Neural crest cell (in vitro differentiated cells): ENCODE measurements at places on chromosomes 7 and 10. TPM values are rescaled to one million over a fixed set of nuclear protein-coding genes. Genes with fewer than 3 reads are reported as not detected.

GRCh38 chr7:11538751-11539299 is 293.2 kb downstream of the THSD7A start:
- H3K36me3 ChIP-seq, result peaks cover 12% of the 10 kb centered on the region
- H3K27ac ChIP-seq, result peak overlapping the region; percentile 14
- H3K4me3 ChIP-seq, result no peak overlapping the region
- no peaks in the 10 kb centered on the region for H3K4me1 ChIP-seq

DNA sequence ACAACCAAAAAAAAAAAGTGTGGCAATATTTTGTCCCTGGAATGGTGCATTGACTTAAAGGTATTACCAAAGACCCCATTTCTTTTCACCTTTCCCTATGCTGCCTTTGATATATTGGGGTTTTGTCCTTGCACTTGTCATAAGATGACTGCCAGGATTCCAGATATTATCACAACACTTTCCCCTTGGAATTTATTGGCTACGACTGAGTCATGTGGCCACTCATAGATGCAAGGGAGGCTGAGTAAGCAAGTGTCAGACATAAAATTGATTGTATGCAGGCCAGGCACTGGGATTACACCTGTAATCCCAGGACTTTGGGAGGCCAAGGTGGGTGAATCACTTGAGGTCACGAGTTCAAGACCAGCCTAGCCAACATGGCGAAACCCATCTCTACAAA is 83.6 kb downstream of the PPP1R3C start:
- no peaks in the 10 kb centered on the region for H3K36me3 ChIP-seq
- H3K4me1 ChIP-seq, result peaks cover 6% of the 10 kb centered on the region
- no peaks in the 10 kb centered on the region for H3K27me3 ChIP-seq

UNCX gene
- total RNA-seq, result 2.4 and 2.7 TPM in 2 replicates

MEST gene
- total RNA-seq, result 212 and 236 TPM in 2 replicates

OSBPL3 gene
- 10.5 and 11.8 TPM in 2 replicates for total RNA-seq

RUFY2 gene
- 22.4 and 26.6 TPM in 2 replicates for total RNA-seq
